ENCODE measurements at places on chromosomes 2 and 18.

DNA sequence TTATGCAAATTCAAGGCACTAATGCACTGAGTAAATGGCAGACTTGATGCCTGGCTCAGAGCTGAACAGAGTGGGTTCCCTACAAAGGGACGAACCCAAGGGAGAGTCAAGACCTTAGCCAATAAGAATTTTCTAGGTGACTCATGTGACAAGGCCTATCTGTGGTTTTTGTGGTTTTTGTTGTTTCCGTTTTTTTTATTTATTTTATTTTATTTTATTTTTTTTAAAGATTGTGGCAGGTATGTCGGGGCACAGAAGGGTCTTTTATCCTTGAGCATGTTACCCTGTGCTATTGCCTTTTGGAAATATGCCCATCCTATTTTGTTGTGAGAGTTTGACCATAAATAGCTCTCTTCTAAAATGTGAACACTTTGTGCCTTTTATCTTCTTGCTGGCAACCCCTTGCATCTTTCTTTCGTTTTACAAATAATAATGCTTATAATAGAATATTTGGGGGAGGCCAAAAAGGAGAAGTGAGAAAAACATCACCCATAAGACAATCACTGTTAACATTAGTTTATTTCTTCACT is 113.4 kb upstream of the AQP4 start:
- DNase-seq, result no peak

DNA sequence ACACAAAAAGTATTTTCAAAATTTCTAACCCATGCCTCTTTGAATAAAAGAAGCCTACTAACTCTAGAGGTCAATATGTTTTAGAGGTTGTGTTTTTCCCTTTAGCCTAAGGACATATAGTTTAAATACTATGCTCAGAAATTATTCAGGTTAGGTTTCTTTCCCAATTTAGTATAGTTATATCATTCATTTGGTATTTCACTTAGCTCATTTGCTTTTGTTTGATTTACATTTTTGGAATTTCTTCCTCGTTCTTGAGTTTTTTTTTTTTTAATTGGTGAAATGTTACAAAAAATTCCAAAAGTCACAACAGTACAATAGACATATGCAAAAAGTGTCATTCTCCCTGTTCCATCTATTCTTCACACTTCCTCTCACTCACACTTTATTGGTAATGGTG is 371.3 kb upstream of the TNP1 start:
- no peak for DNase-seq

GRCh38 chr18:48762022-48762421 is 188.7 kb downstream of the SMAD7 start:
- DNase-seq, result no peak

DNA sequence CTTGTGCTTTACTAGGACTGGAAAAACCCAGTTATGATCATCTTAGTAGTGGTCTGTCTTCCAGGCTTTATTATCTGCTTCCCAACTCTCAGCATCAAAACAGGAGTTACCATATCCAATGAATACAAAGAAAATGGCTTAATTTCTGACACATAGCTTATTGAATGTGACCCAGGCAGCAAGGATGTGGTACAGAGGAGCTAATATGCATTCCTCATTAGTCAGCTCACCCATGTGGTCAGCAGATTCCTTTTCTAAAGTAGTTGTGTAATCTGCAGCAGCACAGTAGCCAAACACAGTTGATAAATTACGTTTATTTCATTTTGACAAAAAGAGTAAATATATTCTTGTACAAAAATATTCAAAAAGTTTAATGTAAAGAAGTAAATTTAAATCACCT is 43.6 kb downstream of the TSPYL6 start:
- no peak for DNase-seq

GRCh38 chr2:191218292-191218898 is 26.8 kb upstream of the MYO1B start:
- peak; percentile 27 for DNase-seq

GRCh38 chr18:3878401-3878800 is 428.4 kb downstream of the TGIF1 start:
- no peak for DNase-seq

- DNase-seq, result no peak
Observed at GRCh38 chr18:38427736-38428135, 862.1 kb upstream of the CELF4 start.

DNA sequence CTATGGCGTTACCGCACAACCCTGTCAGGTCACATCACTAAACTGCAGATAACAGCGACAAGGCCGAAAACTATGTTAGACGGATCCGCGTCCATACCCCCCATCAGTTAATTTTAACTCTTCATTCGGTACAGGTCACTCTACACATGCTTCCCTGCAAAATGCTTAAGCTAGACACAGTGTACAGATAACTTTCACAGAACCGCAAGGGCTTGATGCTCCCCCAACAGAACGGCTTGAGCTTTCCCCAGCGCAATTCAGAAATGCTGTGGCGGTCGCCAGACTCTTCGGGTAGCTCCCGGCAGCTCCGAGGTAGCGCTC is 283 bp upstream of the RBBP8 start:
- DNase-seq, result no peak

GRCh38 chr2:150676747-150677383 is 189.4 kb upstream of the RND3 start:
- DNase-seq, result no peak

- DNase-seq, result no peak
Observed at GRCh38 chr18:49921318-49921985, 108.1 kb upstream of the ACAA2 start.

GRCh38 chr2:73293534-73294171 is at the start of gene EGR4:
TSS of gene EGR4 (minus strand) at chr2:73293548. CDS start at chr2:73293317, 231 bp downstream.
- DNase-seq, result peak; percentile 82

DNA sequence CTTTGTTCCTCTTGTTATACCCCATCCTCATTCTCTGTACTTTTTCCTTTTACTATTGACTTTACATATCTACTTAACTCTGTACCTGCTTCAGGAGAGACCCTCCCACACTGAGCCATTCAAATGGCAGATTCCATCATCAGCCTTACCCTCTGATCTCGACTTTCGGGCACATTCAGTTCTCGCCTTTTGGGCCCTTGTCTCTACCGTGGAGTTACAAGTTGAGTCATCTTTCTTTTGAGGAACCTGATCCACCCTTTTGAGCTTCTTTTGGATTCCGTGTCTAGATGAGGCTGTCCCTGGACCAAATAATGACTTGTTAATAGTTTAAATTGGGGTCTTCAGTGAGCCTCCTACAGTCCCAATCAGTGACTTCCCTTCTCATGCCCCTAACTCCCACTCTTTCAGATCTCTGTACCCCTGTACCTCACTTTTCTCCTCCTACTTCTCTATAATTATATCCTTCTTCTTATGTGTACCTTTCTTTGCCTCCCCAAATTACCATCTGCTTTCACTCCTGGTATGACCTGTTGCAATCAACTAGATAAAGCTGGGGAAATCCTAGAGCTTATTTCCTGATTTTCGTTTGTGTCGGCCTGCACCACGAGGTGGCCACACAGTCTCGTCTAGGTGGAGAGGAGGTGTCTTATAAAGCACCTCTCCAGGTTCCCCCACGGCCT is 17.2 kb downstream of the SP110 start:
- no peak for DNase-seq

- no peak for DNase-seq
Observed at GRCh38 chr2:206389164-206389563, 54.2 kb upstream of the ADAM23 start.

DNA sequence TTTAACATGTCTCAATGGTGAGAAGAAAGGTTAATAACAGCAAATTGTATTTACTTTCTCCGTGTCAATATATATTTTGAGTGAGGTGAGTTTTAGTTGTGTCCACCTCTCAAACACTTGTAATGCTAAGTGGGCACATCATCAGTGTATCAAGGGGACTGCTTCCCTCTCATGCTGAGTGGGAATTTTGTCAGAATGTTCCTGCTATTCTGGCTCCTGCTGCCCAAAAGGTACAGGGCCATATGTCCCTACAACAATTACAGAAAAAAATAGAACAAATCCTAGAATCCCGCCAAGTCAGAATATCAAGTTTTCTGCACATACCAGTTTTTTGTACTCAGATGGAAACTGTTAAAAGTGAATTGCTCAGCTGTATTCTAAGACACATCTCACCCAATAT is 5.4 kb upstream of the CERKL start:
- no peak for DNase-seq

DNA sequence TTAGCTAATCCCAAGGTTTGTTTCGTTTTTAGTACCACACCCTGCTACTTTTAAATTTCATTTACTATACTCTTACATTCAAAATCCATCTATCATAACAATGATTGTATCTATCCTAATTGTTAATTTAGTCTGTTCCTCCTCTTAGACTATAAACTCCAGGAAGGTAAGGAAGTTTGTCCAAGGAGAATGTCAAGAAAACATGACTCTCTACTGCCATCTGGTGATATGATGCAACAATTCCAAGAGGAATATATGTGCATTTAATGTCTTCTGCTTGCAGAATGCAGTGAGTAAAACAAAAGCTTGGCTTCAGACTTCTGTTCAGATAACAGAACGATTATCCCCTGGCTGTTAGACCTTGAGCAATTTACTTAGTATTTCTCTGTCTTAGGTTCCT is 1267.1 kb downstream of the LRP1B start:
- DNase-seq, result peak; percentile 14

- no peak for DNase-seq
Observed at GRCh38 chr2:195677884-195678283, 20.9 kb downstream of the SLC39A10 start.

DNA sequence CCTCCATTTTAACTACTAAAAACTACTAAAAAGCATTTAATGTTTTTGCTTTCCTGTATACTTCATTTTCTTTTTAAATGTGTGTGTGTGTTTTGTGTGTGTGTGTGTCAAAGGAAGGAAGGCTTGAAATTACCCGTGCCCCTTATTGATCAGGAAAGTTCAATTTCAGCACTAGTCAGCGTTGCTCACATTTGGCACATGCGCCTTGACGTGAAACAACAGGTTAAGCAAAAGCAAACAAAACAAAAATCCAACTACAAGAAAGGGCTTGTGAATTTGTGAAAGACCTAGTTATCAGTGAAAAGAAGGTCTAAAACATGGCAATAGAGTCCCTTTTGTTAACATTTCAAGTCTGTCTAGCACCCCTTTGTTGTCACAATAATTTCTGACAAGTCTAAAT is 72.5 kb downstream of the KCNH7 start:
- no peak for DNase-seq

GRCh38 chr2:113245276-113245711 is 33.4 kb downstream of the PAX8 start:
- DNase-seq, result no peak

GRCh38 chr2:234565842-234566619 is 69.2 kb upstream of the ARL4C start:
- DNase-seq, result no peak

GRCh38 chr18:228586-228985 is 39.3 kb downstream of the THOC1 start:
- no peak for DNase-seq

DNA sequence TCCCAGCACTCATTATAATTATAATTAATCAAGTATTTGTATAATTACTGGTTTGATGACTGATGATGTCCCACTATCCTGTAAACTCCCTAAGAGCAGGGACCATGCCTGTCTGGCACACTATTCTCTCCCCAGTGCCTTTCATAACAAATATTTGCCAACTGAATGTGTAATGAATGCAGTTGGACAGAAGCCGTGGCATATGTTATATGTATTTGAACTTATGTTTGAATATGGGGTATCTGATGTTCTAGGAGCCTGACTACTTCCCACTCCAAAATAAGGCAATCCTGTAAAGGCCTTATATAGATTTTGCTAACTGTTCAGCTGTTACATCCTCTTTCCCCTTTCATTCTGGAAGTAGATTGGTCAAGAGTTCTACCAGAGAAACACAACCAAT is 19.7 kb downstream of the OSBPL6 start:
- DNase-seq, result no peak

DNA sequence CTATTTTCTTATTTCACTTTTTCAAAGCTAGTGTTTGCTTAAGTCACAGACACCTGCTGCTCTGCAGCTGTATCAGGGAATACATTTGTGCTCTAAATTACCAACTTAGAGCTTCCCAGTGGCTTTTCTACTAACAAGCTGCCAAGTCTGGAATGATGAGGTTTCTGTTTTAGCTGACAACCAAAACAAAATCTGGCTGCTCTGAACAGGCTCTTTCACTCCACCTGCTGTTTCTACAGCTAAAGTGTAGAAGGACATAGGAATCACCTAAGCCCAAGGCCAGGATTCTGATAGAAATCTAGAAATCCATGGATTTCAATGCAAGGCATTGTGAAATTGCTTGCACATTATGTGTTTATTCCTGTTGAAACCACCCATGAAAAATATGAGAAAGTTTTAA is 201.2 kb downstream of the SUCLG1 start:
- no peak for DNase-seq

DNA sequence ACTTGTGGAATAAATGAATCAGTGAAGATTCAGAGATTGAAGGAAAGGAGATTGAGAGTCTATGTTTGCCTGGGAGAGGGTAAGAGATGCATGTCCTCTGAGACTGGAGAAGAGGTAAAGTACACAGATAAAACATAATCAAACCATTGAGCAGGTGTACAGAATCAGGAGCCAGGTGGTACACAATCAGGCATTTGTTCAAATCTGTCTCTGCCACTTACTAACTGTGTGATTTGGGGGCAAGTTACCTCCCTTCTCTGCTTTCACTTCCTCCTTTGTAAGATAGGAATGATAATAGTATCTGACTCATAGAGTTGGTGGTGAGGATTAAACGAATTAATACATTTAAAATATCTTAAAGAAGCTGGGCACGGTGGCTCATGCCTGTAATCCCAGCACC is 94.0 kb downstream of the CDK15 start:
- DNase-seq, result no peak

DNA sequence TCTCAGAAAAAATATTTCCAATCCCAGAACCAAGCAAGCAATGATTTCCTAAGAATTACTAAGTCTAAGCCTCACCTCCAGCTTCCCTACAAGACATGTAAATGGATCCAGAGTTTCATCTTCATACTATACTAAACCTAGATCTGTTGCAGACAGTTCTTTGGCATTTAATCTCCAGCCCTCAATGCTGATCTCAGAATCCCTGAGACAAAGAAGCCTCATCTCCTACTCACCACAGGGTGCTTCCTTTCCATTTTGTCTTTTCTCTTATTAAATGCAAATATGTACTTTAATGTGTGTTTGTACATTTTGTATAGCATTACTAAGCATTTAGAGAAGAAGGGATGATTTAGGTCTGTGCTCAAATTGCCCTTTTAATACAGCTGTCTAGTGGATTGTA is 954.9 kb downstream of the TDRD15 start:
- DNase-seq, result no peak

- DNase-seq, result peak; percentile 26
Observed at GRCh38 chr2:6881046-6881445, 3.5 kb downstream of the RSAD2 start.
